GM04503 (cell line): ENCODE measurements at places on chromosomes 5 and 9.
A peak's percentile ranks its signal among the peaks of the same experiment; 100 is the strongest.

- DNase-seq, result no peak
Observed at GRCh38 chr9:26893030-26893676, 551 bp upstream of the CAAP1 start.

GRCh38 chr5:16934123-16934522, 2.0 kb downstream of the MYO10 start:
- DNase-seq, result no peak

GRCh38 chr5:150119421-150120061, 33.2 kb upstream of the CSF1R start:
- no peak for DNase-seq

DNA sequence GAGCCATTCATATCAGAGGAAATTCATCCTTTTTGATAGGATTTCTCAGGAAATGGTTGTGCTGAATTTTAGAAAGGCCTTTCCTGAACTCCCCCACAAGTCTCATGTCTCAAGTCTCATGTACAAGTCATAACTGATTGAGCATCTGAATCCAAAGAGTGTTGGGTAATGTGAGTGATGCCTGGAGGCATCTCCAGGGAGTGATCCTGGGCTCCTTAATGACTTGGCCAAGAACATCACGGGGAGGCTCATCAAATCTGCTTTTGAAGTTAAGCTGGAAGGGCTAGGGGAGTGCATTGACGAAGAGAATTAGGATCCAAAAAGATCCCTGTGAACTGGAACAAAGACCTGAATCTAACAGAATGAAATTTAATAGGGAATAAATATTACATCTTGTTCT, 79.2 kb downstream of the MAST4 start:
- no peak for DNase-seq

DNA sequence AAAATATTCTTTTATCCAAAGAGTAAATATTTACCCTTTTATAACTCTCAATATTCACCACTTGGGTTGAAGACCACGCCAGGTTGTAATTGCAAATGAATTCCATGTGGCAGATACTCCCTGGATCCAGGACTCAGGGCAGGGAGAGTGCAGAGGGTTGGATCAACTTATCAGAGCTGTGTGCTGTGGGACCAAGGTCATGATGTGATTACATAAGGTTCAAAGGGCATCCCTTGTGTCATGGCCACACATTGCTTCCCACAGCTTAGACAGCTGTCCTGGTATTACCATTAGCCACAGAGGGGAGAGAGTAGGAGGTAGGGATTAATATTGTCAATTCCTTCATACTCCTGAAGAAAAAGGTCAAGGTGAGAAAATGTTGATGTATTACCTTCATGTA, 133.9 kb downstream of the JAKMIP2 start:
- no peak for DNase-seq

- DNase-seq, result no peak
Observed at GRCh38 chr9:27019589-27019988, 14.1 kb upstream of the LRRC19 start.

DNA sequence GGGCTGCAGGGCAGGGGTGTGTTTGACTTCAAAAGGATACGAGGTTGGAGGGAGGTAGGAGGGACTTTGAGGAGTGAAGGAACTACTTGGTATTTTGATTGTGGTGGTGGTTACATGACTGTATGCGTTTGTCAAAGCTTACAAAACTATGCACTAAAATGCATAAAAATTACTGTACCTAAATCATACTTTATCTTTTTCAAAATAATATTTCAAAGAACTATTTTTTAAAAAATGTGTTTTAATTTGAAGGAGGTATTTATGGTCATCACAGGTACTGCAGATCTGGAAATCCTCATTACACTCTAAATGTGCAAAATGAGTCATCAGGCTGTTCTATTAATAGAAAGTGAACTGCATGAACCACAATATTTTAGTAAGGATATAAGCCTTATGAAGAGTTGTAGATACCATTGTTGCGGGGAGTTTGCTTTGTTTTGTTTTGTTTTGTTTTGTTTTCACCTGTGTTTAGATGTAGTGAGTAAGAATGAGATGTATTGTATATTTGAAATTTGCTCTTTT, 116.9 kb downstream of the ARRDC3 start:
- DNase-seq, result no peak

GRCh38 chr5:16492398-16493140, 27.0 kb upstream of the ZNF622 start:
- peak; percentile 45 for DNase-seq

GRCh38 chr5:430214-430925, 12.6 kb upstream of the EXOC3 start:
- no peak for DNase-seq

DNA sequence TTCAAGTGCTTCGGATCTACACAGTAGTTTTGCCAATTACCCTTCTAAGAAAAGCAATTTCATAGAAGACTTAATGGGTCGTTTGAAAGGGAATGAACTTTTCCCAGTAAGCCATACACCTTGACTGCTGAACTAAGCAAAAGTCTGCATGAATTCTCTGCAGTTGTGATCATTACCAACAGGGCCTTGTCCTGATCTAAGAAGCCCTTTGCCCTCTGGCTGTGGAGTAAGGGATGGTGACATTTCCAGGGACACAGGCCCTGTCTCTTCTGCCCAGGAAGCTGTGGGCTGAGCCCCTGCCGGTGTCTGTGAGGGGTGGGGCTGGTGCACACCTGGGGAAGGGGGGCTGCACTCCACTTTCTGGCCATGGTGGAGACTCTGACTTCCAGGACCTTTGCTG, 30.5 kb downstream of the ZDHHC11 start:
- DNase-seq, result no peak

- peak; percentile 74 for DNase-seq
Observed at GRCh38 chr5:96714951-96715451, 52.8 kb downstream of the CAST start.

- no peak for DNase-seq
Observed at GRCh38 chr5:157026789-157027424, 32.0 kb downstream of the HAVCR1 start.
